CMK (cell line): ENCODE measurements at places on chromosomes 12 and 14.

DNA sequence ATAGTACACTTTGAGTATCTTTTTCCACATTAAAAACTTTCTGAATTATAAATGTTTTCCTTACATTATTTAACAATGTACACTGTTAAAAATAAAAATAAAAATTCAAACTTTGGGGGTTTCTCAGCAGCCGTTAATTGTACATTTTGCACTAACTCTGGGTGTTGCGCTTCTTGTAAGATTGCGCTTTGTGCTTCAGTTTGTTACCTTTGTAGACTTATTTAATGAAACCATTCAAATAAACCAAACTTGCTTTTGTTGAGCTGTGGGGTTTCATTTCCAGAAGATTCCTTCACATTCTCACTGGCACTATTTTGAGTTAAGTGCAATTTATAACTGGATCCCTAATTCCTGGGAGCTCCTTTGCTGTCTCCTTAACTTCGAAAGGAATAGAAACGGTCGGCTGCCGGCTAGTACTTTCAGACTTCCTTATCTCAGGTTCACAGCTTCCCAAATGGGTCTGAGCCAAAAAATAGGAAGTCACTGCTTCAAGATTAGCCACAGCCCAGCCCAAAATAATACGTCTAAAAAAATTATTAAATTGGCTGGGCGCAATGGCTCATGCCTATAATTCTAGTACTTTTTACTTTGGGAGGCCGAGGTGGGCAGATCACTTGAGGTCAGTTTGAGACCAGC is 38.2 kb downstream of the RAD52 start:
- DNase-seq = peak; percentile 41

- no peak for DNase-seq
Observed at GRCh38 chr14:64645220-64645892, 58.9 kb upstream of the PLEKHG3 start.

DNA sequence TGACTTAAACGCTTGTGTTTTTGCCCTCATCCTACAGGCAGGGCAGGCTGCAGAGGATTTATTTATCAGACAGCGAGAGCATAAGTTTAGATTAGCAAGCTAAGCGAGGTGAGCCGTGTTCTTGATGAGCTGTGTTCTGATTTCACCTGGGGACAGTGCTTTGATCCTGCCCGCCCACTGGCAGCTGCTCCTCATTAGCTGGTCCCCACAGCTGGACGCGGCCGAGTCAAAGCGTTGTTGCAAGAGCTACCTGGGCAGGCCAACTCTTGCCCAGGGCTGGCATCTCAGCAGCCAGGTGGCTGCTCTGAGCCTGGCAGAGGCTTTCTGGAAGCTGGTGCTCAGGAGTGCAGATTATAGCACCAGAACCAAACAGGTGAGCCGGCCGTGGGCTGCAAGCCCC is 46.8 kb upstream of the BEGAIN start:
- no peak for DNase-seq

DNA sequence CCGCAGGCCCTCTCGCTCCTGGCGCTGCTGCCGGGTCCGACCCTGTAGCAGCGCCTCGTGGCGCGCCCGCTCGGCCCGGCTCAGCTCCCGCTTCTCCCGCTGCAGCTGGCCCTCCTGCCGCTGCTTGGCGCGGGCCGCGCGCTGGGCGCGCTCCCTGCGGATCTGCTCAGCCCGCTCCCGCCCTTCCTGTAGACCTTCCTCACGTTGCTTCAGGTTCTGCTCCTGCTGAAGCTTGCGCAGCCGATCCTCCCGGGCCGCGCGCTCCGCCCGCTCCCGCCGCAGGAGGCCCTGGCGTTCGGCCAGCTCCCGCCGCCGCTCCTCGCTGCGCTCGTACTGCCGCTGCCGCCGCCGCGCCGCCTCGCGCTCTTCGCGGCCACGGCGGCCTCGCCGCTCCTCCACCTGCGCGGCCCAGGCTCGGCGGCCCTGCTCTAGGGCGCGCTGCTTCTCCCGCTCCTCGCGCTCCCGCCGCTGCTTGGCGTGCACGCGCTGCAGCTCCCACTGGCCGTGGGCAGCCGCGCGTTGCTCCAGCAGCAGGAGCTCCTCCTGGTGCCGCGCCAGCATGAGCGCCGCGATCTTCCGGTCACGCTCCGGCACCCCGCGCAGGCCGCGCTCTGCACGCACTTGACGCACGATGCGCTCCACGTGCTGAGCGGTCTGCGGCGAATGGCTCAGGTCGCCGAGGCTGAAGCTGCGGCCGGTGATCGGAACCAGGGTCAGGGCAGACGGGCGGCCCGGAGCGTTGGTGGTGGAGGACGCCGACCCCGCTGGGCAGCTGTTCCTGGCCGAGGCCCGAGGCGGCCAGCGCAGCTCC is 2.4 kb downstream of the CCDC177 start:
- DNase-seq = no peak
